ENCODE measurements at places on chromosomes 5 and 9.

DNA sequence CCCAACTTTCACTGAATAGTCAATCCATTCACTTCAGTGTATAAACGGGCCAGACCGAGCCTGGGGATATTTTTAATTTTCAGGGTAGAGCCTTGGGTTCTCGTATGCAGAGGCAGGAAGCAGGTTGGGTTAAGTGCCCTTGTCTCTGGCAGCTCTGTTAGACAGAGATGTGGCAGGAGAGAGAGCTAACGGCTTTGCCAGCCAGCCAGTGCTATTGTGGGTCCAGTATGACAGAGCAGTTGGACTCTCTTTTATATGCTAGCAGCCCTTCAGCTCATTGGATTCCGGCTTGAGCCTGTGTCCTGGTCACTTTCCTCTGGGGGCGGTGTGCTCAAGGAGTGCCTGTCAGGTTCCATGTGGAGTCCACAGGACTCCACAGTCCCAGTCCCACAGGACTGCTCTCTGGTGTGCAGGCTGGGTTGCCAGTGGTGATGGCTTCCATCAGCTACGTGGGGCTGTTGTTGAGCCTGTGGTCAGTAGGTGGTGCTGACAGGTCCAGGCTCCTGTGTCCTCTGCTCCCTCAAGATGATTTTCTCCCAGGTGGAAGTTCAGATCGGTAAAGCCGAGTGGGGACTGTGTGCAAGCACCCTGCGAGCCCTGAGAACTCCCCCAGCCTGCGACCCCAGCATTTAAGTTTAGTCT lies 14.3 kb downstream of the CLTA start:
- no peak for DNase-seq

- DNase-seq, result no peak
These were observed 78.9 kb upstream of the ZNF462 start for GRCh38 chr9:106784076-106784475.

DNA sequence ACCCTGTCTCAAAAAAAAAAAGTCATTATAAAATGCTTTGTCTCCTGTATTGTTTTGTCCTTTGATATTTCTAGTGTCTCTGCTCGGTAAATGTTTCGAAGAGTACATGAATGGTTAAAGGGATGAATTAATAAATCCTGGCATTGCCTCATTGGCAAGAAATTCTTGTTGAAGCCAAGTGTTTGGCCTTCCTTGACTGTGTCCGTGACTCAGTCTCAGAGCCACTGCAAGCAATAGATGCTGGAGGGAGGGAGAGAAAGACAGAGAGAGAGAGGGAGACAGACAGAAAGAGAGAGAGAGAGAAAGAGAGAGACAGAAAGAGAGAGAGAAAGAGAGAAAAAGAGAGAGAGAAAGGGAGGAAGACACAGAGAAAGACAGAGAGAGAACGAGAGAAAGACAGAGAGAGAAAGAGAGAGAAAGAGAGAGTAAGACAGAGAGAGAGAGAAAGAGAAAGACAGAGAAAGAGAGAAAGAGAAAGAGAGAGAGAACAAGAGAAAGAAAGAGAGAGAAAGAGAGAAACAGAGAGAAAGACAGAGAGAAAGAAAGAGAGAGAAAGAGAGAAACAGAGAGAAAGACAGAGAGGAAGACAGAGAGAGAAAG lies 72.5 kb upstream of the RXRA start:
- DNase-seq, result no peak

DNA sequence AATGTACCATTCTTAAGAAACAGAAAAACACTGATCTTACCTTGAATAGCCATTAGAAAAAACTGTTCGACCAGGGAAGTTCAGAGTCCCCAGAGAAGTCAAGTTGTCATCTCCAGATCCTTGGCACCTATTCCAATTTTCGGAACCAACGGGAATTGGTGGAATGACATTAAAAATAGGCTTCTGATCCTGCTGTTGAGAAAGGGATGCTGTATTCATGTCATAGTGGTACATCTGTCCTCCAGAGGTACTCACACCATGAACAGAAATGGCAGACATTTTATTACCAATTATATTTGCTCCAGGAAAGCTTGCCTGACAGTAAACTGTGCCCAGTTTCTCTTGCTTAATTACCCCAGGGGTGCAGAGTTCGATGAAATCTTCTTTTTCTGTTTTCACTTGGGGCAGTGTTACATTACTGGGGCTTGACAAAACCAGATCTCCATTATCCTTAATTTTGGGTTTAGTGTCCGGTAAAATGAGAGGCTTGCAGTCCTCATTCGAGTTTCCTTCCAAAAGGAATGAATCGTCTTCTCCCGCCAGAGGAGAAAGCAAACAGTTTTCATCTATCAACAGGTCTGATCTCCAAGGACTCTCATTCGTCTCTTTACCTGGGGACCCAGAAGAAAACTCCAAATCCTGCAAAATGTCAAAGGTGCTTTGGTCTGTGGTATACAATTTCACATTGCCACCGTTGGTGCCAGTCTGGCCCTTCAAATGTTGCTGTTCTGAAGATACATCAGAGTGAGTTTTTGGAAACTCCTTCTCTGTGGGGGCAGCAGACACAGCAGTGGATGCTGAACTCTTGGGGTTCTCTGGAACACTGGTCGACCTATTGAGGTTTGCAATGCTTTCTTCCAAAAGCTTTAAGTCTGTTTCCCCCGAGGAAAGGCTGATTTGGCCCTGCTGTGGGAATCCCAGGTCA lies 3.6 kb downstream of the NR3C1 start:
- no peak for DNase-seq

GRCh38 chr5:3980156-3980555 lies 384.5 kb downstream of the IRX1 start:
- no peak for DNase-seq

GRCh38 chr5:90050103-90050502 lies 359.5 kb downstream of the CETN3 start:
- DNase-seq, result no peak

DNA sequence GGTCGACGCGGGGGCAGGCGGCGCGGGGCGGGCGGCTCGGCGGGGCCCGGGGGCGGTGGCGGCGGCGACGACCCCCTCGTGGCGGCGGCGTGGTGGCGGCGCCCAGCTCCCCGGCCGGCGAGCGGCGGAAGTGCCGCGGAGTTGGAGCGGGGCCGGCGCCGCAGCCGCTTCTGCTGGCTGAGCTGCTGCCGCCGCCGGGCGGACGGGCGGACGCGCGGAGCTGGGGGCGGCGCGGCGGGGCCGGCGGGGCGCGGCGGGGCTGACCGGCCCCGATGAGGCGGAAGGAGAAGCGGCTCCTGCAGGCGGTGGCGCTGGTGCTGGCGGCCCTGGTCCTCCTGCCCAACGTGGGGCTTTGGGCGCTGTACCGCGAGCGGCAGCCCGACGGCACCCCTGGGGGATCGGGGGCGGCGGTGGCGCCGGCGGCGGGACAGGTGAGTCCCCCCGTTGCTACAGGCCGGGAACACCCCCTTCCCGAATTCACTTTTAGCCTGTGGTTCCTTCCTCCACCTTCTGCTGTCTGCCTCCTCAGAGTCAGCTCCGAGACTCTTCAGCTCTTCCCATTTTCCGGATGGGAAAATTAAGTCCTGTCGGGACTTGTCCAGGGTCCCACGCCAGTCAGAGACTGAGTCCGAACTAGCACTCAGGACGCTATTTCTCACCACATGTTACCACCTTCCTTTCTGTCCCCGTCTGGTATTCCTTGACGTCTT lies at the start of gene GALNT10:
GALNT10 (plus strand) TSS at position 139 of the 710 bp plus-strand sequence; CDS start at position 273, 134 bp downstream.
- DNase-seq, result no peak

DNA sequence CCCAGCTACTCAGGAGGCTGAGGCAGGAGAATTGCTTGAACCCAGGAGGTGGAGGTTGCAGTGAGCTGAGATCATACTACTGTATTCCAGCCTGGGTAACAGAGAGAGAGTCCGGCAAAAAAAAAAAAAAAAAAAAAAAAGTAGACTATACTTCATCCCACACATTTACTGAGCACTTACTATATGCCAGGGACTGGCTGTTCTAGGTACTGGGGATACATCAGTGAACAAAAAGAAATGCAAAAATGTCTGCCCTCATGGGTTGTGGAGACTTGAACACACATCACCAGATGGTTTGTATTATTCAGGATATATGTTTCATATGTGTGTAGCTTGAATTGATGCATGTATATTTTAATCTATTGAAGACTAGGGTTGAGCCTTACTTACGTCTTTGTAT lies 2.9 kb upstream of the LHFPL2 start:
- no peak for DNase-seq

DNA sequence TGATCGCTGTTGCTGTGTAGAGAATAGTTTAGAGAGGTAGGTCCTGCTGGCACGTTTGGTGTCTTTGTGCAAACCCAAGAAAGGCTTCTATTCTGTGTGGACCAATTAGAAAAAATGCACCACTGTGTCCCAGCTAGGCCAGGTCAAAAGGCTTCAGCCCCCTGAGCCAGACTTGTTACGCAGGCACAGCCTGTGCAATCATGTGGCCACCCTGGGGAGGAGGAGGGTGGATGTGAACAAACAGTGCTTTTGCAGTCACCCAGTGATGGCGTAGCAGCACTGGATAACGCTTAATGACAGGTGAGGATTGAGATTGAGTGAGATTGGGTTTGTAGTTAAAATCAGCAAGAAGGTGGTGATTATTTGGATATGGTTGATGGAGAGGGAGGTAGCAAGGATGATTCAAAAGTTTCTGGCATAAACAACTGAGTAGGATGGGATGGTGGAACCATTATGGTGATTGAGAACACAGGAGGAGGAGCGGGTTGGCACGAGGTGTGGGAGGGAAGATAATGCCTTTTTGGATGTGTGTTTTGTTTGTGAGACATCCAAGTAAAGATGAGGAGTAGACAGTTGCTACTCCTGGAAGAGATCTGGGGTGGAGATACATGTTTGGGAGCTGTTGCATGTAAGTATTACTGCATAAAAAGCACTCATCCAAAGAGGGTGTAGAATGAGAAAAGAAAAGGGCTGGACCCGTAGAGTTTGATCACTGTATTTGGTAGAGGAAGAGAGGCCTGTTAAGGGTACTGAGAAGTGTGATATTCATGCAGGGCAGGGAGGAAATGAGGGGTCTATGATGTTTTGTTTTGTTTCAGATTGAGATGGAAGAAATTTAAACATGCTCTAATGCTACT lies 6.7 kb downstream of the GCNT1 start:
- no peak for DNase-seq

DNA sequence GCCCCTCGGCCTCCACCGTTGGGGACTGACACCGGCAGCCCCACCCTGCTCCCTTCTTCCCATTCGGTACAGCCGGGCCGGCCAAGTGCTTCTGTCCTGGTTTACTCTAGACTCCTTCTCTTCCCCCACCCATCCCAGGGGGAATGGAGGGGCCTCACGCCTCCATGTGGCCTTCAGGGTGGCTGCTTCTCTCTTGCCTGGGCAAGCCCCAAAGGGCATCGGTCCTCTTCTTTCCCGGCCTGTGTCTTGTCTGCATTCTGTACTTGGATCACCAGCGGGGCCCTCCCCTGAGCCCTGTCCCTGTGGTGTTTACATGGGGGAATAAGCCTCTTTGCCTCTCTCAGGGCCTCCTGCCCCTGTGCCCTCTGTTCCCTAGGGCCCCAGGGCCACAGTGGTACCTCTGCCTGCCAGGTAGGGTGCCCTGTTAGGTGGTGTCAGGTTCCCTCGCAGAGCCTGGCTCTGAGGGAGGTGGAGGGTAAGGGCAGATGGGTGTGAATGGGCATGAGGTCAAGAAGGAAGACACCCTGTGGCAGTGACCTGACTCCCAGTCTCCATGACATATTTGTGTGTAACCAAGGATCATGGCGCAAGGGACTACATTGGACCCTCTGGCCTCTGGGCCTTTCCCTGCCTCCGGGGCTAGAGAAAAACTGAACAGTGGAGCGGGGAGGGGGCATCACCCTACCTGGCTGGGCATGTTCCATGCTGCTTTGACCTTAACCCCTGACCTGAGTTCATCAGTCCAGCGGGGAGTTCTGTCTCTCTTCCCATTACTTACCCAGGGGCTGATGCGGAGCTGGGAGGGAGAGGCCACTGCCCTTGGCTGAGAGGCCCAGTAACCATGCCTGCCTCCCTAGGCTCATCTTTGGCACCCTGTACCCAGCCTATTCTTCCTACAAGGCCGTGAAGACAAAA lies 1.6 kb downstream of the REEP2 start:
- no peak for DNase-seq

DNA sequence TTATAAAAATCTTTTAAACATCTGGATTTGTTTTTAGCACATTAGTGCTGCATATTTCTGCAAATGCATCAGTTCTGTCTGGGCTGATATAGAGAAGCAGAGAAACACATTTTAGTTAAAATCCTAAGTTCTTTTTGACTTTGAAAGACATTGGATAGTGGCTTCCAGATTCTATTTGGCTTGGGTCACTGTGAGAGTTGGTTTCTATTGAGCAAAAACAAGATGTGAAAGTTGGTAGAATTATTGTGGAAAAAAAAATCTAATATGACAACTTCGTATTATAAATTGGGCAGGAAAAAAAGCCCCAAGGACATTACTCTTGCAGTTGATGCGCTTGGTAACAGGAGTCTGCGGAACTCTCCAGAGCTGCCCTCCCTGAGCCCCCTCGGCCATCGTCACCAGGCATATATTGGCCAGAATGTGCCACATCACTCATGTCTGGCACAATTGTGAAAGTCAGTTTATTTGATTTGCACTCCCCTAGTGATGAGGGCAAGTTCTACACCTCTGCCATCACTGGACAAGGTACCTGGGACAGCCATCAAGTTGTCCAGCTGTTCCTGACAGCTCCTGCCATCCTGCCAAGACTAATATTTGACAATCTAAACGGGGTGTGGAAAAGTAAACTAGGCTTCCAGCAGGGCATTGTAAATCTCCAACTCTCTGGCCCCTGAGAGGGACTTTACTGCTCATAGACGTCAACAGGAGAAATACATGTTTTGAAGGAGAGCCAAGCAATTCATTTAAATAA lies 334.5 kb downstream of the TENT4A start:
- no peak for DNase-seq

- DNase-seq, result no peak
These were observed 75.8 kb upstream of the ADRB2 start for GRCh38 chr5:148750614-148751013.

DNA sequence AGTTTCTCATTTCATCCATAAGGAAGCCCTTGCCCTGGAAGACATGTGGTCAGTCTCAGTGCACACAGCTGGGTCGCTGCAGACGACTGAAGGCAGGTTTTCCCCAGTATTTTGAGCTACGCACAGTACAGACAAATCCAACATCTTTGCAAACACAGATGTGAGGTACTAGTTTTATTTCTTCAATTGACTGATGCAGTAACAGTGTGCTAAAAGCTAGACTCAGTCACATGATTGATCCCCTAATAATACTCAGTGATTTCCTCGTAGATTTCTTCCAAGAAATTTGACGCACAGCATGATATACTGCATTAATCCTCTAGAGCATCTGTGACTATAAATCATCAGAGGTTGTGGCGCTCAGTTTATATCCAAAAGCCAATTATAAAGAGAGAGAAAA lies 346.1 kb downstream of the DIRAS2 start:
- peak; percentile 56 for DNase-seq

- no peak for DNase-seq
These were observed 7.8 kb upstream of the BOD1 start for GRCh38 chr5:173624282-173624681.

GRCh38 chr9:76289703-76290102 lies 104.5 kb downstream of the RFK start:
- no peak for DNase-seq
